ENCODE measurements at places on chromosomes 12 and 14.

DNA sequence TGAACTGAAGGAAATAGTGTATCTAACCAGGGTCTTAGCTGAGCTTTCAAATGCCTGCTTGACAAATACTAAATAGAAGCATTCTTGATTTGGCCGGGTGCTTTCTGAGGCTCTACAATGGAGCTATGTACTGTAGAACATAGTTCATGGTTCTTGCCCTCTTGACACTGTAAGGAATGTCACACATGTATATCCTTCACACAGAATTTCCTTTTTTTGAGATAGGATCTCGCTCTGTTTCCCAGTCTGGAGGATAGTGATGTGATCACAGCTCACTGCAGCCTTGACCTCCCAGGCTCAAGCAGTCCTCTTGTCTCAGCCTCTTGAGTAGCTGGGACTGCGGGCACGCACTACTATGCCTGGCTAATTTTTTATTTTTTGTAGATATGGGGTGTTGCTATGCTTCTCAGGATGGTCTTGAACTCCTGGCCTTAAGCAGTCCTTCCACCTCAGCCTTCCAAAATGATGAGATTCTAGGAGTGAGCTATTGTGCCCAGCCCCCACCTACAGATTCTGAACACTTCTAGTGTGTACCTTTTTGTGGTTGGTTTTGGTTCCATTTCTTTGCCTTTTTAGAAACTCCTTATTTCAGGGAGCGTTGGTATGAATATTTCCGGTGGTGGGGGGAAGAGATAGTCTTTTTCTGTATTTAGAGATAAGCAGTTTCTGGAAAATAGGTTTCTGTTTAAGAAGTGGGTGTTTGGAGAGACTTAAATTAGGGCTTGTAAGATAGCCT is 4.2 kb downstream of the MLXIP start:
- no peak for DNase-seq

DNA sequence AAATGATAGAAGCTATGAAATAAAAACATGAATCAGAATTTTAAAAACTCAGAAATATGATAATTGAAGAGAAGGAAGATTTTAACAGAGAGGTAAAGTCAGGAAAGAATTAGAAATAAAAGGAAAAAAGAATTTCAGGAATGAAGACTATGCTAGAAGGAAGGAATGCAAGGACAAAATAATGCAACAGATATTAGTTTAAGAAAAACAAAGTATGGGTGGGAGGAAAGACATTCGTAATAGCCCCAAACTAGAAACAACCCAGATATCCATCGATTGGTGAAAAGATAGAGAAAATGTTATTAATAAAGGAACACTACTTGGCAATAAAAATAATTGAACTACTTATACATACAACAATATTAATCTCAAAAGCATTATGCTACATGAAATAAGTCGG is 129.6 kb downstream of the AKAP6 start:
- no peak for DNase-seq

GRCh38 chr14:34770901-34771300 is 56.5 kb upstream of the CFL2 start:
- DNase-seq: no peak

GRCh38 chr12:115294453-115295133 is 610.6 kb upstream of the TBX3 start:
- DNase-seq: no peak

GRCh38 chr14:32679927-32680612 is 258.6 kb upstream of the NPAS3 start:
- no peak for DNase-seq

- DNase-seq: no peak
Observed at GRCh38 chr12:42364692-42365091, 38.7 kb downstream of the PPHLN1 start.

DNA sequence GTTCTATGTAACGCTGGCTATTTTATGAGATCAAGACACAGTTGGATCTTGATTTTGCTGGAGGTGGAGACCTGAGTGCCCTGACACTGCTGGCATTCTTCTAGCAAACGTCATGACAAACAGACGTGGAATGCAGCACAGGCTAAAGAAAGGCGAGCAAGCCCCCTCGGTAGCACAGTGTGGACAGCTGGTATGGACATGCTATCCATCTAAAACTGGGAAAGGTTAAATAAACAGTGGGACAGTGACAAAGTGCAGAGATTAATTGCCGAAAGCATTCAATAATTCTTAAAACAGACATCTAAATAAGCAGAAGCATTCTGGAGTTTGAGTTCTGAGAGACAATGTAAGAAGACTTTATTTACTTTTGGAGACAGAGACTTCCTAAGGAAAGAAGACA is 237.2 kb downstream of the FBXL14 start:
- DNase-seq: no peak

DNA sequence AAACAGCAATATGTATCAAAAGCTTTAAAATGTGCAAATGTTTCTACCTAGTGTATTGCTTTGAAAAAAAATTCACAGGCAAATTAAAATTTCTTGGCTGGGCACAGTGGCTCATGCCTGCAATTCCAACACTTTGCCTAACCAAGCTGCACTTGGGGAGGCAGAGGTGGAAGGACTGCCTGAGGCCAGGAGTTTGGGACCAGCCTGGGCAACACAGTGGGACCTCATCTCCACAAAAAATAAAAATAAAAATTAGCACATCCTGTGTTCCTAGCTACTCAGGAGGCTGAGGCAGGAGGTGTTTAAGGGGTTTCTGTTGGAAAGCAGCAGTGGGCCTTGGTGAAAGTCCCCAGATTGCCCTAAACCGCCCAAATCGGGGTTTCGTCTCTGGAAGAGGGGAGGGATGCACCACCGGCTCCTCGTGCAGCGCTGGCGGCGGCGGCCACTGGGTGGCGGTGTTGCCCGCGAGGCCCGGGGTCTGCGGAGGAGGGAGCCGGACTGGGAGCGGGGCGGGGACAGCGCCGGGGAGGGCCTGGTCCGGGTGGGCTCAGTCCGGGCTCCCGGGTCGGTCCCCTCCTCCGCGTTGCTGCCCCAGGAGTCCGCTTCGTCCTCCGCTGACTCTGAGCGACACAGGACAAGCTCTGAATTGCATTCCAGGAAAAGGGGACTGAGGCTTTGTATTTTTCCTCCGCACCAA is 265.6 kb downstream of the AACS start:
- peak; percentile 17 for DNase-seq

DNA sequence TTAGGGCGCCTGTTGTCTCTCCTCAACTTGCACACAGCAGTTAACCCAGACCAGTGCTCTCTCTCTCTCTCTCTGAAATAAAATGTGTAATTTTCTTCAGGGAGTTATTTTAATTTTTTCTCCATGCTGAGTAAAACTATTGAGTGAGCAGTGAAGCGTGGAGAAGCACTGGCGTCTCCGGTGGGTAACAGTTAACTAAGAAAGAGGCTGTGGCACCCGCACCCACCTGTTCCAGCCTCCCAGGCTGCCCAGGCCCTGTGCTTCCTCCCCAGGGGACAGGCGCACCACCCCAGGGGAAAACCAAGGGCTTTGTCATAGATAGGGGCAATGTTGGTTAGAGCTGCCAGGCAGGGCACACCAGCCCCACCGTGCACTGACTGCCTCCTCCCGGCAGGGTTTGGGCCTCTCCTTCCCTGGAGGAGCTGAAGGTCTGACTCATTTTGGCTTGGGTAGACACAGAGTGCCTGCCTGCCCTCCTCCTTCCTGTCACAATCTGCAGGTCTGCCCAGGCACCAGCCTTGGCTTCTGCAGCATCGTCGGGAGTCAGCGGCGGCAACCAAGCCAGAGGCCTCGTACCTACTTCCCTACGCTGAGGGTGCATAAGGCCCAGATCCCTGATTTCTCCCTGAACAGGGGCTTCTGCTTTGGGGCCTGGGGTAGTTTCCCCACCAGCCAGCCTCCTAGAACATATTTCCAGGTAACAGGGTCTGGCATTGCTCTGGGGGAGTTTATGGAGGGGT is 3.9 kb downstream of the HOXC5 start:
- DNase-seq: no peak

- DNase-seq: no peak
Observed at GRCh38 chr12:5908251-5908650, 36.8 kb downstream of the ANO2 start.

DNA sequence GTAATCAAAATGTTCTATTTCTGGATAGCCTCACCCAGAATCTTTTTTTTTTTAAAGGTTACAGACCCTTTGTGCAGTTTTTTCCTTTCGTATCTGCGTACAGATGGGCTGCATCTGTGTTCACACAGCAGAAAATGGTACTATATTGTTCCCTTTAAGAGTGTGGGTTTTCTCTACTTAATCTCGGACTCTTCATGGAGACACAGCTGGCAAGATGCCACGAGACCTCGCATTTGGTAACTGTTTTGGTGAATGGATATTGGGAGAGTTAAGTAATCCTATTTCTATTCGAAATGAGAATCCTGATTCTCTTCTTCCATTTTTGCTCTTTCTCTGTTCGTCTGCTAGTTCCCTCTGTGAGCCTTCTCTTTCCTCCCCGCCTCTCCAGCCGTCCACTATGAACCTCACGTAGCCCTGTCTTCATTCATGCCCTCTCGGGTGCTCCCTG is 85.7 kb downstream of the SAMD4A start:
- DNase-seq: no peak

- DNase-seq: peak; percentile 72
Observed at GRCh38 chr14:106185837-106186233, 659.5 kb downstream of the TMEM121 start.

All from CD4-positive, alpha-beta T cell treated with Interleukin-12 subunit alpha and Interleukin-12 subunit beta, for 1 hour (primary cell).